ENCODE measurements at places on chromosomes 6 and 20.

GRCh38 chr6:80643881-80644280 lies 537.4 kb downstream of the BCKDHB start:
- DNase-seq = no peak

- no peak for DNase-seq
These were observed 30.5 kb downstream of the FOXP4 start for GRCh38 chr6:41576667-41577066.

DNA sequence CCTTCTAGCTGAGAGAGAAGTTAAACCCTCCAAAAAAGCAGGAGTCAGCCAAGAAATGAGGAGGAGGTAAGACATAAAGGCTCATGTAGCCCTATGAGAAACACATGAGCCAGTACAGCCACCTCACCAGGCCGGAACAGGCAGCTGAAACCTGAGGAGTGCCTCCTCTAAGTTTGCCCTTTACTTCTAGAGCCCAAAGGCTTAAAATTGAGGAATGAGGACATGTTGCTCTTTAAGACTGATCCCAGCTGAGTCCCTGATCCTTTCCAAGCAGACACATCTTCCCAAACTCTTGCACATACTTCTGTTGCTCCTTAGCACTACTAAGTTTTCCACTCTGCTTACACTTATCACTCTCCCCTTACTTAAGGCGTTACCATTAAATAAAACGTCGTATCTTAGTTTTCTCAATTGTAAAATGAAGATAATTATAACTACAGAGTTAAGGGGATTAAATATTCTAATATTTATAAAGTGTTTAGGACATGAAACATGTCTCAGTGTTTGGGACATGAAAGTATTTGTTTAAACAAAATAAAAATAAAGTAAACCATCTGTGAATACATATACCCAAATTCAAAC lies 124.0 kb downstream of the OGFRL1 start:
- DNase-seq = no peak

GRCh38 chr20:45833030-45833882 lies at the start of gene SNX21:
Gene SNX21 (plus strand): TSS chr20:45833799. CDS start chr20:45833920, 121 bp downstream.
- DNase-seq = peak; percentile 60

DNA sequence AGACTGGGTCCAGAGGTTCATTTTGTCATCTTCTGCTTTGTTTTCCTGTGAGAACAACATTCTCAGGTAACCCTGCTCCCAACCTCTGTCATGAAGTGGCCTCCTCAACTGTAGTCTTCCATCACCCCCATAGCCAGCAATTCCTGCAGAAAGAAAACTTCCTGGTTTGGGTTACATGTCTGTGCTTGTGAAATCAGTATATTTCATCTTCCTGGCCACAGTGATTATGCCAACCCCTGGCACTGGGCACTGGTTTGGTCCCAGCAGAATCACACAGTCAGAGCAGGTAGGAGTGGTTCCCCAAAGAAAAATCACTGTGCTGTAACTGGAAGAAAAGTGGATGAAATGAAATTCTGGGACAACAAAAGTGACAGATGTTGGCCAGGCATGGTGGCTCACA lies 52.5 kb downstream of the CRYBG1 start:
- no peak for DNase-seq

- no peak for DNase-seq
These were observed 643.8 kb downstream of the DHX35 start for GRCh38 chr20:39605908-39606307.

GRCh38 chr20:5376228-5376627 lies 59.5 kb upstream of the PROKR2 start:
- DNase-seq = no peak

DNA sequence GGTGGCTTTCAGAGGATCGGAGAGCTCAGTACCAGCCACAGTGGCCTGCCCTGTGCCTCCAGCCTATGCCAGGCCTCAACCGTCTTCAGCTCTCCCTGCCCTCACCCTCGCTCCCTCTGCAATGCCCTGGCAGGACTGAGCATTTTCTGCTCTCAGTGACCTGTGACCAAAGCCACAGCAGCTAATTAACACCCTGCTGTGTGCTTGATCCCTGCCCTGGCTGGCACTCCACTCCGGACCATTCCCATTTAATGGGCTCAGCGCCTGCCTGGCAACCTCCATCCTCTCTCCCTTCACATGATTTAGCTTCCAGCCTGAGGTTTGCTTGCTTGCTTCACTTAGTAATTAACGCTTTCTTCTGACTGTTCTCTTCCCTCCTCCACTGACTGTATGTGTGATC lies 287.5 kb downstream of the LRFN2 start:
- DNase-seq = no peak

DNA sequence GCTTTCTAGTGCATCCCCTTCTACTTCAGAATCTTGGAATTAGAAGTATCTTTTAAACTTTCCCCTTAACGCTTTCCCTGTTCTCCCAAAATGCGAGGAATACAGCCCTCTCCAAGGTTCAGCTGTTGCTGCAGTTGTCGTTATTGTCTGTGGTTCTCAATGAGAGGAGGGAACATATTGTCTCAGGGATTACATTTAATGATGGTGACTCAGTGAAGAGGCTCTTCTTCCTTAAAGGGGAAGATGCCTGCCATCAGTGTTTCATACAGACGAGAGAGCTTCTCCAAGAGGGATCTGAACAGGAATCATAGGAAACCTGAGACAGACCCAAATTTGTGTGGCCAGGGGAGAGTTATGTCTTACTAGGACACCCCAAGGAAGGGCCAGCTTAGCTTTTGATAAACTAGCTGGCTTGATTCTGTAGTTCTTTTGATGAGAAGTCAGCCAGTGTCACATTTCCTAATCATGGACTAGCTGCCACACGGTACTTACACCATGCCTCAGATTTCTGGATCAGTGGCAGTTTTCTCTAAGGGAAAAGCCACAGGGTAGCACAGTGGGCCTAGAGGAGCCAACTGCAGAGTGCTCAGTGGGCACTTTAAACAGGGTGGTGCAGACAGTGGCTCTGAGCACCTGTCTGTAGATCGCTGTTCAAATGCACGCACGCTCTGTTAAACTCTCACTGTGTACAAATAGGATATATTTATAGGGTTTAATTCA lies 59.7 kb upstream of the TMEM181 start:
- DNase-seq = peak; percentile 15

GRCh38 chr20:36305602-36306551 lies at the start of gene DLGAP4:
Gene DLGAP4 (plus strand): TSS chr20:36306339. CDS start chr20:36431718, 125,379 bp downstream.
- DNase-seq = no peak

GRCh38 chr20:62267543-62267942 lies 29.2 kb downstream of the OSBPL2 start:
- no peak for DNase-seq

- no peak for DNase-seq
These were observed 128.9 kb downstream of the CLIC5 start for GRCh38 chr6:45886776-45887175.

DNA sequence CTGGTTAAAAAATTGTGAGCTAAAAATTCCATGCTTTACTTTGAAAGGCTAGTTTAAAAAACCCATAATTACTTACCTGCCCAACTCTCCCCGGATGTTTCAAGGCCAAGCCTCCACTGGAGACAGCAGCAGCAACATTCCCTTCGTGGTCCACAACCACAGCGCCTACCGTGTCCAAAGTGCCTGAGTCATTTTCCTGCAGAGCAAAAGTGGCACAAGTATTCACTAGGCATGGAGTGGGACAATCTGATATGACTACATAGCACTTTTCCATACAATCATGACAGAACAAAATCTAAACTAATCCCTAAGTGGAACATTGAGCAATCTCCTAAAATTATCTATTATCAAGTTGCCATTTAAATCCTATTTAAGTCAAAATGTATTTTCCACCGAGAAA lies 104.8 kb downstream of the TASP1 start:
- DNase-seq = no peak
